ENCODE measurements at places on chromosomes 4 and X. TPM values are rescaled to one million over a fixed set of nuclear protein-coding genes. Genes with fewer than 3 reads are reported as not detected.

DNA sequence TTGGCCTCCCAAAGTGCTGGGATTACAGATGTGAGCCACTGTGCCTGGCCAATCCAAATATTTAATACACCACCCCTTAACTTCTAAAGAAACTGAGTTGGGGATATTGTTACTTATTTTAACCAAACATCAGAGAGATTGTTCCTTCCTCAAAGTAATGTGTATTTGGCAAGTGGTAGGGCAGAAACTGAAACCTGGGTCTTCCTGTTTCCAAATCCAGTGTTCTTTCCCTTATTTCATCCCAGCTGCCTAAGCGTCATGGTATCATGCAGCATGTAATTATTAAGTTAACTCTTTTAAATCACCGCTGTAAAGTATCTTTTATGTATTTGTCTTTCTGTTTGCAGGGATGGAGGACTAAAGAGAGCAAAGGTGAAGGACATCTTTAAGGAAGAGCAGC is 68.4 kb downstream of the GPAT3 start:
- H3K27me3 ChIP-seq, result no peaks in the 10 kb centered on the region
- no peaks in the 10 kb centered on the region for H3K4me1 ChIP-seq
- H3K4me3 ChIP-seq, result no peak overlapping the region
- no peak overlapping the region for H3K27ac ChIP-seq

GRCh38 chr4:155543126-155543765 is 123.4 kb upstream of the GUCY1A1 start:
- no peak overlapping the region for H3K4me3 ChIP-seq
- no peaks in the 10 kb centered on the region for H3K36me3 ChIP-seq
- H3K4me1 ChIP-seq, result no peaks in the 10 kb centered on the region
- H3K27ac ChIP-seq, result no peak overlapping the region
- no peak for DNase-seq

DNA sequence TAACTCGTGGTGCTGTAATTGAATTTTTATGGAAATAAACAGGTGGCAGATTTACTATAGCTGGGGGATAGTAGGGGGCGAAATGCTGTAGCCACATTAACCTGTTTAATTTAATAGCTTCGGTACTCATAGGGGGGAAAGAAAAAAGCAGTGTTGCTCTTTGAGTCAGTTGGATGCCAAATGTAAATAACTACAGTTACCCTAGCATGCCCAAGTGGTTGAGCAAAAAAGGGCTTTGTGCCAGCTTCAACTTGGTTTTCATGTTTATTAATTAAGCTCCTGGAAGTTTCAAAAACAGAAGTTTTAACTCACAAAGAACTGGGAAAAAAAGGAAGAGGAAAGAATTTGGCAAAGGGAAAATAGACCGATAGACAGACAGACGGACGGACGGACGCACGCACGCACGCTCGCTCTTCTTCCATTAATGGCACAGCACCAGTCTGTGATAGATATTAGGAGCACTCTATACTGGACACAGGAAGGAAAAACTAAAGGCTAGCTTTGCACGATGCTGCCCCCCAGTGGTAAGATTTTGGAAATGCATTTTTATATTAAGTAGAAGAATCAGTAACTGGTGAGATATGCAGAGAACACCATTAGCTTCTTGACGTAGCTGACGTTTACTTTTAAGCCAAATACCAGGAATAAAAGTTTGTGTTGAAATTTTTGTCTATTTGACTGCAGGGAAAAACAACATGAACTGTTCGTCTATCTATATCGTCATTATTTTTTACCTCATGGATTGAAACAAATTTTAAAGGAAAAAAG is 151.8 kb downstream of the SLC7A11 start:
- peak overlapping the region; percentile 51 for H3K4me3 ChIP-seq
- H3K4me1 ChIP-seq, result no peaks in the 10 kb centered on the region
- no peaks in the 10 kb centered on the region for H3K27me3 ChIP-seq
- DNase-seq, result peak; percentile 76
- H3K36me3 ChIP-seq, result no peaks in the 10 kb centered on the region
- H3K27ac ChIP-seq, result no peak overlapping the region

GRCh38 chr4:170398218-170398617 is 308.5 kb upstream of the AADAT start:
- no peaks in the 10 kb centered on the region for H3K4me1 ChIP-seq
- H3K36me3 ChIP-seq, result no peaks in the 10 kb centered on the region
- H3K27me3 ChIP-seq, result no peaks in the 10 kb centered on the region
- no peak overlapping the region for H3K4me3 ChIP-seq

The CDKL2 gene
- total RNA-seq, result 1.2 TPM

The RBMXL3 gene
- total RNA-seq, result not detected

The SYTL5 gene
- total RNA-seq, result 0.20 TPM

The FOXR2 gene
- not detected for total RNA-seq

The IL9R gene
- total RNA-seq, result 1.4 TPM

All from HCT116 (cell line).